ENCODE measurements at places on chromosomes 6 and 20.

DNA sequence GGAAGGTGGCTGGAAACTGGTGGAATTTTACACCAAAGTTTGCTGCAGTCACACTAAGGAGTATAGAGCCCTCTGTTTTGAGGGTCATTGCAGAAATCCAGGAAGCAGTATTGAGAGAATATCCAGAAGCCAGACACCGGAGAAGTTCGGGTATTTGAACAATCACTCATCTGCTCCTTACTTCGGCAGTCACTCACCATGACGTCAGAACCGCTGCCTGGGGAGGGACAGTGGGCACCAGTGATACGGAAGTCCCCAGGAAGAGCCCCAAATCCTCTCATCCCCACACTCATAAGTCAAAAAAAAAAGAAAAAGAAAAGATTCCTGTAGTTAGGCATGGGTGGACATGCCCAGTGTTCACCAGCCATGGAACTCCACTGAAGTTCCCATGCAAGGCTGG lies 4.0 kb downstream of the LY6G5C start:
- DNase-seq, result no peak

DNA sequence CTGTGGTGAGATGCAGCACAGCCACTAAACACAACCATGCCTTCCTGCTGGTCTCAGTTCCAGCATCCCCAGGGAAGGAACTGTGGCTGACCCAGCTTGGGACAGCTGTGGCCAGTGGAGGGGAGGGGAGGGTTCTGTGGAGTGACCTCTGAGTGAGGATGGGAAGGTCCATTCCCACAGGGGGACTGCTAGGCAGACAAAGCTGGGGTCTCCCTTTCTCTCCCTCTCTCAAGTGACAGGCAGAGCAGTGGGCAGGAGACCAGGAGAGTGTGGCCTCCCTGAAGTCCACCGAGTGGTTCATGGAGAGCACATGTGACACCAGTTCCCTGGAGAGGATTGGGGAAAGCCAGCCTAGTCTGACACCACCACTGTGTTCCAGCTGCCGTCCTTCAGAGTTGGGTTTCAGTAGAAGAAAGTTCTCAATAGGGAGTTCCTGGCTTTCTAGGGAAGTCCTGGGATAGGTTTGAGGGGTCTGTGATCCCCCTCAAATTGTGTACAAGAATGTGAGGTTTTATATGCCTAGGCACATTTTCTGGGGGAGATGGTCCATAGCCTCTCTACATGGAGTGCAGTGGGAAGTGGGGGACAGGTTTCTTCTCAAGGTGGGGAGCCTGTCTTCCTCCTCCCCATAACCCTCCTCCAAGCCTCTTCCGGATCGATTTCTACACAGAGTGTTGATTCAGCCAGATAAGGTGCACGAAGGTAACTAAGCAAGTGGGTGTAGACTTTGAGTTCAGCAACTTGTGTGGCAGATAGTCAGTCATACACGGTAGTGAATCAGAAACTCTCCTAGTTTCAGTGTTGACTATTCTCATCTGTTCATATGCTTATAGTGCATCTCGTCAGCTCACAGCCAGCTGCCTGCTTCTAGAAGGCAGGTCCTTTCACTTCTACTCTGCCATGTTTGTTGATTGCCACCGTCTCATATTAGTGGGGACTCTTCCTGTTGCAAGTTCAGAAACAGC lies 18.9 kb downstream of the MANBAL start:
- no peak for DNase-seq

- DNase-seq, result no peak
Measured at GRCh38 chr20:16861708-16862107, 113.5 kb downstream of the OTOR start.

DNA sequence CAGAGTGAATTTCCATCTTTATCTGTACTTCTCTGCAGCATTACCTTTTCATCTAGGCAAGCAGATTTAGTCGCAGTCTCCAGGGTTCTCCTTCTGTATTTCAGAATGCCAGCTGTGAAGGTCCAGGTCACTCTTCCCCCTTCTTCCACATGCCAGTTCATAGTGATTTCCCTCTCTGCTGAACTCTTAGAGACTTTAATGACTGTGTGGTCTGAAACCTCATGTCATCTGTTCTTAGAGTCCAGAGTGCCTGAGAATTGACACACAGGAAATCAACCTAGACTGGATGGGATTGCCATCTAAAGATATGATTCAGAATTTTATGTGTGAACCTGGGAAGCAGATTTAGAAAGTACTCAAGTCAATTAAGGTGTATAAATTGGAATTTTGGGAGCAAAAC lies 248.1 kb downstream of the TPBG start:
- no peak for DNase-seq

DNA sequence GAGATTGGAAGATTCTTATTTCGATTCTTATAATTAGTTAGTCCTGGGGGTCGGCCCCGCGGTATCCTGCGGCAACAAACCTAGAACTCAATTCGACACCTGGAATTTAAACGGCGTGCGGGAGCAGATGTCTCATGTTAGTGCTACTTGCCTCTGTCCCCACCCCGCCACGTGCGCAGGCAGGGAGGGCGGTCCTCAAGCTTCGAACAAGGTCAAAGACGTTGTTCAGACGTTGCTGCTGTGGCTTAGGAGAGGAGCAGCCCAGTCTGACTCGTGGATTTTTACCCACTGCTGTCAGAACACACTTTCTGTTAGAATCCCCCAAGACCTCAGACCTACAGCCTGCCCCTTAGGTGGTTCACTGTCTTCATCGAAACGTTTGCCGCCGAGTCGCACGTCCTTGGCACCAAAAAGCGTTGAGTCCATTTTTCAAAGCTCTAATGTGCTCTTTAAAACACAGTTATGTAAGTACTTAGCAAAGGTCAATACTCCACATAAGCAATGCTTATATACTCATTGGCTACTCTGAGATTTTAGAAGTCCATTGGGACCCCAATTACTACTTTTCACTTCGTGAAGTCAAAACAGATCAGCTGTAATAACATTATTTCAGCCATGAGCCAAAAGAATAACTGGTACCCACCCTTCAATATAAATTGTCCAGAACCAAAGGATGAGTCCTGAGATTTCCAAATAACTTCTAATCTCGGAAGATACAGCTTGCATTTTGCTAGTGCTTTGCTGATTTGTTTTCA lies 2.7 kb upstream of the C6orf62 start:
- DNase-seq, result peak; percentile 78

DNA sequence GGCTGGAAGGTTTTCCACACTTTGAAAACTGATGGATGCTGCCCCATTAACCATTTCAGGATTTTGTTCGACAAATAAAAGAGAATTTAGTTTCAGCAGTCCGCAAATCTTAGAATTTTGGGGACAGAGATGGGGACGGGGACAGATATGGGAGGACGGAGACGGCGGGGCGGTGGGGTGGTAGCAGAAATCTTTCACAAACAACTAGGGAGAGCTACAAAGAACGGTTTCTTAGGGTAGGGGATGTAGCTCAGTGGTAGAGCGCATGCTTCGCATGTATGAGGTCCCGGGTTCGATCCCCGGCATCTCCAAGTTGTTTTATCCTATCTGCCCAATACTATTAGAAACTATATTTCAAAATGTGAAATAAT lies 15.1 kb downstream of the HMGN4 start:
- peak; percentile 80 for DNase-seq

DNA sequence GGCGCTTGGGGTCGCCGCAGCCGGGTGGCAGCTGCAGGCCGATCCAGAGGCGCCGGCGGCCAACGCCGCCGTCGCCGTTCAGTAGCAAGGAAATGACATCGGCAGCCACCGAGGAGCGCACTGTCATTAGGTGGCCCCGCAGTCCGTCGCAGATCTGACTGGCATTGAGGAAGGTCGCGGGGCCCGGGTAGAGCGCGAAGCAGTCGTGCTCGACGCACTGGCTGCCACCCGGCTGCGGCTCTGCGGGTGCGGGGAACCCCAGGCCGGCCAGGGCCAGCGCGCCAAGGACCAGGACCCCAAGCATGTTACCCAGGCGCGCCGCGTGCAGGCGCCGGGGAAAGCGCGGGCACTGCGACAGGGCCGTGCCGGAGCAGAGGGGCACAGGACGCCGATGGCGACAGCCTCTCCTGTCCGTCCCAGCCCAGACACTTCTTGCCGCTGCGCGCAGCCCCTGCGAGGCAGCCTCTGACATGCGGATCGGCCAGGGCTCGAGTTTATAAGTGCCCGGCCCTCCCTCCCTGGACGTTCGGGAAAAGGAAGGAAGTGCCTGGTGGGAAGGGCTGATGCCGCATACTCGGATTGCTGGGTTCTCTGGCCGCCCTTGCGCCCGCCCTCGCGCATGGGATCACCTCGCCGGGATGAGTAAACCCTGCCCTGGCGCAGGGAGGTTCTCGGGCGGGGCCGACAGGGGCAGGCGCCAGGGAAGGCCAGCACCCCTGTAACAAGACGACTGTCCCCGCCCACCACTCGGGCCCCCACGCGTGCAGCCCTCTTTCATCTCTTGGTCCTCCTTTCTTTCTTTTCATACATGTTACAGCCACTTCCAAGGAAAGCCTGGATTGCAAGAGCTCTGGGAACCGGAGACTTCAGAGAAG lies at the start of gene THBD:
Gene THBD, minus strand, starts transcription at position 472 of the 875 bp plus-strand sequence. Its CDS starts 168 bp downstream, at position 304.
- no peak for DNase-seq

- no peak for DNase-seq
Measured at GRCh38 chr20:57711826-57712225, 2.0 kb upstream of the PMEPA1 start.

DNA sequence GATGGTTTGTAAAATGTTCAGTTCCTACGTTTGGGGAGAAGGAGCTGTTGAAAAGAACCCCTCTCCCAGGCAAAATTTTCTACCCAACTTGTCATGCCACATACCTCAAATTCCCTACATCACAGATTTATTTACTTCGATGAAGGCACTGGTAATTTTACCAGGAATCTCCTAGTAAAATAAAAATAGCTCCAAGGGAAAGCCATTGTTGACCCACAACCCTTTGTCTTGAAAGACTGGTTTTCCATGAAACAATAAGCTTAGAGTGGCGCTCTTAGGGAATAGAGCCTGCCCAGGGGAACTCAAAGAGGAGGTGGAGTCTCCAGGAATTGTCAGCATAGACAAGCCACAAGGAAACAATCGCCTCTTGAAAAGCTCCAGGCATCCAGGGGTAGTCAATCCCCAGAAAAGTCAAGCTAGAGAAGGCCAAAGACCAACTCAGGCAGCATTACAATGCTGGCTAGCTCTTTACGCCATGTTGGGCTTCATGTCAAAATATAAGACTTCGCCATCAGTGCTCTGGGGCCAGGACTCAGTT lies 99.2 kb upstream of the RREB1 start:
- DNase-seq, result no peak

DNA sequence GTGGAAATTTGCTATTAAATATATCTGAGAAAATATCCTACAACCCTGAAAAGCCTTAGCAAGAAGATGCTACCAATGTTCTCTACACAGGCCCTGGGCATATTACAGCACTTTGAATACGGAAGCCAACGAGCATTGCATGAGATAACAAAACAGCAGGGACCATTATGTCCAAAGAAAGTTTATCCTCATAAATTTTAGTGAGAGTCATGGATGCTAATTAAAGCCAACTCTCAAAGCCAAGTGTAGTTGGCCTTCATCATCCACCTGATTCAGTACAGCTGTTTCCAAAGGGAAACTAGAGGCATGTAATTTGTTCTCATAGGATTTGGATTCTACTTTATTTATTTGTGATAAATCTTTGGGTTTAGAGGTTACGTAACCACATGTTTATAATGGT lies 564.8 kb downstream of the RFPL4B start:
- DNase-seq, result no peak

GRCh38 chr6:125807293-125807692 lies 16.5 kb downstream of the NCOA7 start:
- no peak for DNase-seq

- DNase-seq, result no peak
Measured at GRCh38 chr6:117559299-117559698, 43.0 kb downstream of the GOPC start.

DNA sequence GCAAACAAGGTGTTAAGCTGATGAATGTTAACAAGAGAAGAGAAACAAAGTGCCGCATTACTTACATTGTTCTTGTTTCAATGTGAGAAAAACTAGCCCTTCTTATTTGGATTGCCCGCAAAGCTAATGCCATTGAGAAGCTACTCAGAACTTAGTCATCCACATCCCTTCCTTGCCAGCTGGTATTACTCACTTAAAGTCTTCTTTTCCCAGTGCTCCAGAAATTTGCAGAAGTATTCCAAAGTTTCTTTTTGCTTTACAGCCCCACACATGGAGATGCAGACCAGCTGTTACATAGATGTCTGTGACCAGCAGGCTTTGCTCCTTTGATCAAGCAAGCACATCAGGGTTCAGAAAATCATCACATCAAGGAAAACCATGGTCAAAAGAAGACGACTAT lies 529.0 kb downstream of the TBC1D32 start:
- DNase-seq, result no peak

DNA sequence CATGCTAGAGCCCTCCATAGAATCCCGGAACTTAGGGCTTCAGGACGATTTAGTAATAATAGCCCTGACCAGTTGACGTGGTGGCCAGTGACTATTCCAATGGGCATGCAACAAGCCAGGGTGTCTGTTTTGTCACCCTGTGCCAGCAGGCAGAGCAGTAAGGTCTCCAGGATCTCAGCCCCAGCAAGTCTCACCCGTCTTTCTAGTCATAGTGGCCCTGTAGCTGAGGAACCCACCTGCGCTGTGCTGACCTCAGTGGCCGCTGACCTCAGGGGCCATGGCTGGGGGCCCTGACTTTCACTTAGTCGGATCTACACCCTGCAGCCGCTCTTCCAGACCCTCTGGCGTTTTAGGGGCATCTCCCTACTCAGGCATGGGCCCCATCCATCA lies 36.8 kb downstream of the PRR18 start:
- no peak for DNase-seq

- no peak for DNase-seq
Measured at GRCh38 chr6:94713446-94713845, 863.9 kb upstream of the MANEA start.

- no peak for DNase-seq
Measured at GRCh38 chr20:4883051-4883450, 118.3 kb downstream of the SLC23A2 start.

DNA sequence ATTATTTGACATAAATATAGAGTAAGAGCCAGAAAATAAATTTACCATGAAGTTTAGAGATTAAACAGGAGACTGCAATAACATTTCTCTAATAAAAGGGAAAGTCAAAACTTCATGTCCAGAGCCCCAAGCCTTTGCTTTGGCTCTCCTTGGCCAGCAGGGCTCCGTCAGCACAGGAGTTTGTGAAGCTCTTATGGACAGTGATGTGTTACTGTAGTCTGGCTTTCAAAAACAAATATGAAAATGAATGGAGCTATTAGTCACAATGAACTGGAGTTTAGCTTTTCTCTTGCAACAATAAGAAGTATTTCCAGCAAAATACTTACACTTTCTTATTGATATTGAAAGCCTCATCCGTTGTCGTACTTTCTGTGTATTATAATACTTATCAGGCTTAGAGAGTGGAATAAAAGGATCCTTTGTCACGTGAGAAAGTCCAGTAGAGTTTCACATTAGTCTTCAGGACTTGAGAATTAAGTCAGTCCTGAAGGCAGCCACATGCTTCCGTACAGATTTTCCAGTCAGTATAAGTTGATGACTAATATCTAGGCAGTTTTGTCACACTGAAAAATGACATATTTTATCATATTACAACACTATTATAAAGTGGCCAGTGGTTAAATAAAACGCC lies 117.0 kb upstream of the PRL start:
- DNase-seq, result no peak

DNA sequence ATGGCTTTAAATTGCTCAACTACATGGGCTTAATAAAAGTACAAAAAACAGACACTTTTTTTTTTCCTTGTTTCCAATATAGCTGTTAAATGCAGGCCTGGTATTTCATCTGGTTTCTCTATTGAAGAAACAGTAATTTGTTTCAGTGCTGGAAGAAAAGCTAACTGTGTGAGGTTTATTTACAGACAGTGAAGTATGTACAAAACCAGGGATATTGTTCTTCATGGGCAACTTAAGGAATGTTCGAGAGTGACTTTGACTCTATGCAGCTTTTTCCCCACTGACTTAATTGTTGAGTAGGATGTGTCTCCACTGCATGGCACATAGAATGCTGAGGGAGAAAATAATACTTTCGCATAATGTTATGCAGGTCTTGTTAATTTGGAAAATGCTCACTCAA lies 31.0 kb upstream of the PRL start:
- no peak for DNase-seq

Measured in CD4-positive, alpha-beta T cell treated with Interleukin-6 at 100 ng/mL for 8 hours (primary cell).